ENCODE measurements at places on chromosomes 13 and 19. TPM values are rescaled to one million over a fixed set of nuclear protein-coding genes. Genes with fewer than 3 reads are reported as not detected.

DNA sequence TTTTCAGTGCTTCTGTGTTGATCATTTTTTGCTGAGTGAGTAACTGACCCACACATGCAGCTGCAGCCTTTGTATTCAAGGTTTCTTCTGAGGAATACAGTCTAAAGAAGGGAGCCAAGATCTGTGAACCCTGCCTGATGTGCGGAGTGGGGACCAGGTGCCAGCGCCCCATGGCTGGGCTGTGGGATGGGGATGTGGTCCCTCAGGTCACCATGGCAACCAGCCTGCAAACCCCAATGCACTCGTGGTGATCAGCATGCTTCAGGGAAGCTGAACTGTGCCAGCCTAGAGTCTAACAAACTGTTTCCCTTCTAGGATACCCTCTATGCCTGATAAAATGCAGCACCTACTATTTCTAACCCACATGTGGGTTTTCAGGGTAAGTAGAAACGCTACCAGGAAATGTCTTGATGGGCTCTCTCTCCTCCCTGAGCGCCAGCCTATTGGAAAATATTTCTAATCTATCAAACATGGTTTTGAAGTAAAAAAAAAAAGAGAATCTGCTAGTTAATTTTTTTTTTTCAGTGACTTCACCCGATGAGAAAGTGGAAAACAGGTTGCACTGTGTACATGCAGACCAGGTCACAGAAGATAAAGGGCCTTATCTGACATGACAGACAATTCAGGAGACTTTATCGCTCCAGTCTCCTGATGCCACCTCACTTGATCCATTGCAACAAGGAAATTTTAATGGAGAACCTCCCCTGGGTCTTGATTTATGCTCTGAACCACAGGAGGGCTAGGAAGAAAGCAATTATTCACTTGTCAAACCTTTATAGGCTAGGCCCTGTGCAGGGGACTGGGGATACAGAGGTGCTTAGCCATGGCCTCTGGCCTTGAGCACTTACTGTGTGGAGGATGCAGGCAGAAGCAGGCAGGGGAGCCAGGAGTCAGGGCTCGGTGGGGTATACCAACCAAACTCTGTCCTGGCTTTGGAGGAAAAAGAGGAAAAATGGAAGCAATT lies 51.1 kb downstream of the RASL11A start:
- no peak for DNase-seq

- no peak for DNase-seq
Measured at GRCh38 chr13:93004919-93005318, 221.7 kb upstream of the GPC6 start.

GRCh38 chr13:114112826-114113322 lies 19.5 kb downstream of the RASA3 start:
- DNase-seq, result peak; percentile 1

Gene LIM2
- 2.0 TPM for total RNA-seq

Gene F10
- not detected for total RNA-seq

DNA sequence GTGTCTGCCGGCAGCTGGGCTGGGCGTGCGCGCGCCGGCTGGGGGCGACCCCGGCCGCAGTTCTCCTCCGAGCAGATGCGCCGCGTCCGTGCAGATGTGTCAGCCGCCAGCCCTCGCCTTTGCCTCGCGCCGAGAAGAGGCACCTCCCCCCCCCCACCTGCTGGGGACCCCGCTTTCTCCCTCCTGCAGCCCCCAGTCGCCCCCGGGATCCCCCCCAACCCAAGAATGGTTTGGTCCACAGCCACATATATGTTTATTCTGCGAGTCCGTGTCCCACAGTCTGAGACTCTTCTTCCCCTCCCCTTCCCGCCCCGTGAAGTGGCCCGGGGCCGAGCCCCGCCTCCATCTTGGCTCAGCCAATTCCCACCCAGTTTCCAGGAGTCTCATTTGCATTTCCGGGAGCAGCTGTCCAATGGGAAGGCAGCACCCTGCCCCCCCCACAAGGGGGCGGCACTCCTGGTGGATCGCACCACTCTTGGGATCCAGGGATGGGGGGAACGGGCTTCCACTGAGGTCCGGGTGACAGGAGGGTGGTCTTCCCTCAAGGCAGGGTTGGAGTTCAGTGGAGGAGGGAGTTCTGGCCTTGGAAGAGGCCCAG lies 8.6 kb downstream of the ISOC2 start:
- DNase-seq, result peak; percentile 41

- DNase-seq, result no peak
Measured at GRCh38 chr13:91594061-91594460, 195.6 kb downstream of the GPC5 start.

- no peak for DNase-seq
Measured at GRCh38 chr13:112072534-112073244, 5.7 kb downstream of the SOX1 start.

GRCh38 chr13:30479154-30479882 lies 13.6 kb upstream of the HMGB1 start:
- no peak for DNase-seq

- DNase-seq, result no peak
Measured at GRCh38 chr19:8526345-8527091, 12.6 kb upstream of the ZNF414 start.

Gene SUCLA2
- total RNA-seq, result 45.0 TPM

DNA sequence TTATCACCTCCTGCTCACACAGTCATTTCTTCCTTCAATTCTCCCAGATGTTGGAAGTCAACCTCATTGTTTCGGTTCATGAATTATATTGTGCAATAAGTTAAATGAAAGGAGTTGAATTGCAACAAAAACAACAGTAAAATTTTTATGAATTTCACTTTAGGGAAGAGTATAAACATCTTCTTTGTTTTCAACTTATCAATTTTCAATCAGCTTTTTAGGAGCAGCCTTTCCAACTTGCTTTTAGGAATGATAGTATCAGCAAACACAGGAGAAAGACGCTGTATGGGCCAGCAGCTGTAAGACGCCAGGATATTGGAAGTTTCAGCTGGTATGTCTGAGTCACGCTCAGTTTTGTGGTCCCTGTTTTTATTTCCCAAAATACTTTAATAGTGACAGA lies 132.5 kb upstream of the ARGLU1 start:
- DNase-seq, result no peak

DNA sequence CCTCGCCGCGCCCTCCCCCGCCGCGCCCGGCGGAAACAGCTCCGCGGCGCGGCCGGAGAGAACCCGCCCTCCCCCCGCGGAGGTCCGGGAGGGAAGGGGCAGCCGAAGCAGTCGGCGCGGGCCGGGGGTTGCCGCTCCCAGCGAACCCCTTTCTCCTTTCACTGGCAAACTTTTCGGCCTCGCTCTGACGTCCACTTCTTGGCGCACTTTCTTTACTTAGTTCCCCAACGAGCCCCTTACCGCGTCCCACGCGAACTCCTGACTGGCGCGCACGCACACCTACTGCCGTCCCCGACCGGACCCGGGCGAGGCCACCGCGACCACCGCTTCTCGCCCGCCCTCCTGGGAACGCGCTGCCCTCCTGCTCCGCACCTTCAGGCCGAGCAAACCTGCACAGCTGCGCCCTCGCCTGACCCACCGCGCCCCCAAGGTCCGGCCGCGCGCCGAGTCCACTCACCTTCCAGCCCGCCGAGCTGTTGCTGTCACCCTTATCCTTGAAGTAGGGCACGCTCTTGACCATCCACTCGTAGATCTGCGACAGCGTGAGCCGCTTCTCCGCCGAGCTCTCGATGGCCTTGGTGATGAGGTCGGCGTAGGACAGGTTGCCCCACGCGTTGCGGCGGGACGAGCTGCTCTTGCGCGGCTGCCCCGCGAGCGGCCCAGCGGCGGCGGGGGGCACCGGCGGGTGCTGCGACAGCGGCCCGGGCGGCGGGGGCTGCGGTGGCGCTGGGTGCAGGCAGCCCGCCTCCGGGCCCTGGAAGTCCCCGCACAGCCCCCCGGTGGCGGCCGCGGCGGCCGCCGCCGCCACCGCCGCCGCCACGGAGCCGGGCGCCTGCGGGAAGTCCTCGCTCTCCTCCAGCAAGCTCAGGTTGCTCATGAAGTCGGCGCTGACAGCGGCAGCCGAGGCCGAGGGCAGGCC lies 1.1 kb downstream of the FOXO1 start:
- peak; percentile 58 for DNase-seq

DNA sequence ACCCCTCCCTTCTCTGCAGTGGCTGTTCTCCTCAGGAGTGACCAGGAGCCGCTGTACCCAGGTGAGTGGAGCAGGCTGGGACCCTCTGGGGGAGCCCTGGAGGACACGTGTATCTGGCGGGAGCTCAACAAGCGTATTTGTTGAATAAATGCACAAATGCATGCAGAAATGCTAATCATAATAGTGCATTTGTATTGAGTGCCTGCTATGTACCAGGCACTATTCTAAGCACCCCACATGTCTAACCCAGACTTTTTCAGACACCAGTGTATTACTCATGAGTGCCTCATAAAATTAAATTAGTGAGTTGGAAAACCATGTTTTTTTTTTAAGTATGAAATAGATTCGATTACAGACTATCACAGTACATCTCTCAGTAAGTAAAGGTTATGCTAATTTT lies 7.9 kb downstream of the HPN start:
- no peak for DNase-seq

Gene CEACAM16
- not detected for total RNA-seq

Gene NLRP9
- total RNA-seq, result not detected

Gene RASGRP4
- 11.3 TPM for total RNA-seq

DNA sequence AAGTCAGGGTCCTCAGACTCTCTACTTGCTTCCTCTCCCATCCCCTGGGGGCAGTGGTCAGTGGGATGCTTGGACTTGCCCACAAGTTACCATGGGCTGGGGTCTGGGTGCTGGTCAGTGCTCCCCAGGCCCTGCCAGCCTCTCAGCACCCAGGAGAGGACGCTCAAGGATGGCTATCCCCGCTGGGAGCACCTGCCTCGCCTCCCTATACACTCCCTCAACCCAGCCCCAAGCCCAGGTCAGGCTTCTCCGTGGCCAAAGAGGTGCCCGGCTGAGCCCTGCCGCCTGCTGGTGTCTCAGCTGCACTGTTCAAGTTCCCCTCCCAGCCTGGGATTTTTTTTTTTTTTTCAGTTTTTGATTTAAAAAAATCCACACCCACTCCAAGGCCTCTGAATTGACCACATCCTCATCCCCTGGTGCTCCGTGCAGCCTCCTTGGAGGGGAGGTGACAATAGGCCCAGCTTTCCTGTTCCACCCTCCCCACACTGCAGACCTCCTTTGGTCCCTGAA lies 10.8 kb downstream of the F2RL3 start:
- peak; percentile 55 for DNase-seq

GRCh38 chr13:32548837-32549236 lies 10.2 kb upstream of the N4BP2L2 start:
- no peak for DNase-seq

Gene ERICH4
- not detected for total RNA-seq

- DNase-seq, result no peak
Measured at GRCh38 chr13:109719962-109720646, 66.3 kb downstream of the IRS2 start.

DNA sequence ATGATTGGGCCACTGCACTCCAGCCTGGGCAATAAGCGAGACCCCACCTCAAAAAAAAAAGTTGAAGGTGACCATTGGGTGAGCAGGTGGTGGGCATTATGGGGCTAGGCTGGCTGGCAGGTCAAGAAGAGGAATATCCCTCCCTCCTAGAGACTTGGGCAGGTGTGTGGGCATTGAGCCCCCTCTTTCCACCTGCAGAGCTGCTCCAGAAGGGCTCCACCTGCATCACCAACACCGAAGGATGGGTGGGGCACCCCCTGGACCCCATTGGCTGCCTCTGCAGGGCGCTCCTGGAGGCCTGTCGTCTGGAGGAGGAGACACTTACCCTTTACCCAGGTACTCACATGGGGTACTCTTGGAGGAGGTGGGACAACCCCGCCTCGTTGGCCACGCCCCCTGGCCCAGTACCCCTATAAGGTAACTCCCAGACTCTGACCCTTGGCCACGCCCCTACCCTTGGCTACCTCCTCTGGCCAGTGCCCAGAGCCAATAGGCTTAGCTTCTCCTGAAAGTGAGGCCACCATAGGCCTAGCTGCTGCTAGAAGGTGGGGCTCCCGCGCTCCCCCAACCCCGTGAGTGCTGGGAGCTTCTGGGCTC lies 21.9 kb downstream of the ZSWIM4 start:
- no peak for DNase-seq

DNA sequence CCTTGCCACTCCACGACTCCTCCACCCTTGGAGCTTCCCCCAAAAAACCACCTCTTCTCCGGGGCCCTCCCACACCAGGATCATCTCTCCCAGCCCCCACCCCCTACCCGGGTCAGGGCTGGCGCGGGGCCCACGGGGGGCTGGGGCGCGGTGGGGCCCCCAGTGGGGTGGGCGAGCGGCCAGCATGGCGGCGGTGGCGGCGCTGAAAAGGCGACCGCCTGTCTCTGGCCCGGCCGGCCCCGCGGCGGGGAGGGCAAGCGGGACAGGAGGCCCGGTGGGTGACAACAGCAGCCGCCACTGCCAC lies 850 bp downstream of the DYRK1B start:
- DNase-seq, result no peak

Gene USHBP1
- total RNA-seq, result 0.19 TPM

DNA sequence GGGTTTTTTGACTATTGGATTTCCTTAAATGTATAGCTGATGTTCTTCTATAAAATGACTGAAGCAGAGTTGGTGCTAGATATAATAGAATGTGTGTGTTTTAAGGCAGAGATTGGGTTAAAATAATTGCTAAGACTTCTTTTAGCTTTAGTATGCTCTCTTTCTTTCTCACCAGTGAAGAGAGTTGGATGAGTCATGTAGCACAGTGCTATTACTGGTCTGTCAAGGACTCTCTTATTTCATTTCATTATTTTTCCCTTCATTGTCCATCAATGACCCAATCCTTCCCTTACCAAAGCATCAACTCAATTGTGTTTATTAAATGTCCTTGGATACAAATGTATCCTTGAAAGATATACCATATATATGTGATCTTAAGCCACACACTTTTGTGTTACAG lies 268.9 kb downstream of the IRS2 start:
- DNase-seq, result no peak

GRCh38 chr13:27607125-27607524 lies 13.2 kb downstream of the LNX2 start:
- DNase-seq, result no peak

Gene KIRREL2
- 5.6 TPM for total RNA-seq

GRCh38 chr19:5595129-5595528 lies 27.4 kb upstream of the TINCR start:
- no peak for DNase-seq

GRCh38 chr13:95247852-95248251 lies 53.4 kb downstream of the ABCC4 start:
- DNase-seq, result no peak

DNA sequence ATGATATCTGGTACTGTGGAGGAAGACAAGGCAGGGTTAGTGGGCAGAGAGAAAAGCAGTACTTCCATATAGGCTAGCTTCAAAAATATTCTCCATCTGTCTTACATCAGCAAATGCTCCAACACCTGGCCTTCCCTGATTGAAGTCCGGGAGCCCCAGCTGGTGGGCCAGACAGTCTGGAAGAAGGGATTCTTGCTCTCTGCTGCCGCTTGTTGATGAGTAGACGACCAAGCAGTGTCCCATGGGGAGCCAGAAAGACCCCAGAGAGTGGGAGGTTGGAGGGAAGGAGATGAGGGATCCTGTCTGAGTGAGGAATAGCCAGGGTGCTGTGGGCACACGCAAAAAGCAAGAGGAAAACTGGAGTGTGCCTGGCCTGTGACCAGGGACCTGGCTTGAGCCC lies 95.1 kb downstream of the ATP8A2 start:
- DNase-seq, result no peak

GRCh38 chr19:1357531-1358109 lies 26.1 kb upstream of the NDUFS7 start:
- DNase-seq, result no peak

Gene RFPL4A
- not detected for total RNA-seq

Data from activated T-cell treated with anti-CD3 and anti-CD28 coated beads, Interleukin-2, amount 50 U/mL, for 72 hours (primary cell).